ENCODE measurements at places on chromosomes 1 and 21.

DNA sequence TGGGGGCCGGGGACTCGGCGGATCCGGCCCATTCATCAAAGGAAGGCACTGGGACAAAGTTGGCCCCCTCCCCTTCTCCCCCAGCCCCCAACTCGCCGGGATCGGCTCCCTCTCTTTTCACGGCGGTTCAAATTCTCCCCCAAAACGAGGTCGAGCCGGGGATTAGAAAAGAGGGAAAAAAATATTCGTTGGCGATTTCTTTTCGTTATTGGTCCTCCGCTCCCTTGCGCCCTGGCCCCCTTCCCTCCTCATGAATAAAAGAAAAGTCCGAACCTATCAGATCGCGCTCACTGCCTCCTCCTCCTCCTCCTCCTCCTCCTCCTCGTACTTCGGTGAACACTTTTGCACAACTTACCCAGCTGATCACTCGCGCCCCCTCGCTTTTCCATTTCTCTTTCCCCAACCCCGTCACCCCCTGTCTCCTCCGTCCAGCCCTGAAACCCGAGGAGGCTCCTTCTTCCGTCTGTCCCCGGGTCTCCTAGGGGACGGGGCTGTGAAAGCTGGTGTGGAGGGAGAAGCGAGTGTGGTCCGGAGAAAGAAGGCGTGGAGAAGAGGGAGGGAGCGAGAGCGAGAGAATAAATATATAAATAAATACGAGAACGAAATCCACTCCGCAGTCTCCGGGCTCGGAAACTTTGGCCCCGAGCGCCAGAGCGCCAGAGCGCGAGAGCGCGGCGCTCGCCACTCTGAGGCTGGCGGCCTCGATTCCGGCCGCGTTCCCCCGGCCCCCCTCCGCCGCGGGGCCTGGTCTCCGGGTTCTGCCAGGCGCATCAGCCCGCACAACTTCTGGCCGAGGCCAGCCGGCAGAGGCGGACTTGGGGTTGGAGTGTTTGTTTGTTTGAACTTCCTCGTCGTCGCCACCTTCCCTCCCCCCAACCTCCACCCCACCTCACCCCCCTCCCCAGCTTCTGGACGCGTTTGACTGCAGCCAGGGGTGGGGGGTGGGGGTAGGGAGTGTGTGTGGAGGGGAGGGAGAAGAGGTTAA is at the start of gene PAX7:
TSS of gene PAX7 (plus strand) at position 336 of the 985 bp plus-strand sequence. CDS start 758 bp downstream, outside the sequence.
- no peak for DNase-seq

DNA sequence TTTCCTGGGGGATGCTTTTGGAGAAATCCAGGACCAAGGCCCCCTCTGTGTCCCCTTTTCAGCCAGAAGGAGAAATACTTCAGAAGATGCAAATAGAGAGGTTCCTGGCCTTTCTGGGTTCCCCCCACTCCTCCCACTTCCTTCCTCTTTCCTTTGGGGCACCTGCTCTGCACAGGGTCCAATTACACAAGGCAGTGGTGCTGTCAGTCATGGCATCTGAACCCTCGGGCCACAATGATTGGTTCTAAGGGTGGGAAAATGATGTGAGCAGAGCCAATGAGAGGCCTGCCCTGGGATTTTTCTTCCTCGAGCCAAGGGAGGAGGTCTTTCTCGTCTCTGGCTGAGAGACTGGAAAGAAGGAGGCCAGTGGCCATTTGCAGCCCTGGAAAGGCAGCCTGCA is 282.2 kb downstream of the NPHP4 start:
- no peak for DNase-seq

GRCh38 chr1:200883118-200883517 is 10.3 kb downstream of the GPR25 start:
- no peak for DNase-seq

GRCh38 chr1:79551321-79551720 is 544.8 kb upstream of the ADGRL4 start:
- DNase-seq = no peak

GRCh38 chr1:108570128-108570527 is 10.2 kb downstream of the EEIG2 start:
- DNase-seq = peak; percentile 38

- DNase-seq = peak; percentile 36
Measured at GRCh38 chr1:161792740-161793139, 26.6 kb downstream of the ATF6 start.

GRCh38 chr1:39305555-39305954 is 101.1 kb downstream of the MACF1 start:
- peak; percentile 23 for DNase-seq

GRCh38 chr1:114196992-114197907 is 43.6 kb upstream of the SYT6 start:
- no peak for DNase-seq

DNA sequence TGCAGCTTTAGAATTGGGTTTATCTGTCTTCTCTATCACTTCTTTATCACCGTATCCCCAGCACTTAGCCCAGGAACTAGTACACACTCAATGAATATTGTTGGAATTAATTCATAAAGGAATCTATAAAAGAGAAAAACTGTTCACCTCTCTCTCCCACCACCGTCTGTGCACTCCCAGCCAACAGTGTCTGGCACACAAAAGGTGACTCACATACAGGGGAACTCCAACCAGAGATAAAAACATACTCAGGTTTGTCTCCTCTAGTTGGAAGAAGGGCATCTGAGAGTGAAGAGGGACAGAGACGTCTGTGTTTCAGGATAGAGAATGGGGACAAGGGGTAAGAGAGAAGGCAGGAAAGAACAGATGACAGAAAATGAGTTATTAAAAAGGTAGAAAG is 10.0 kb downstream of the ITLN1 start:
- no peak for DNase-seq

DNA sequence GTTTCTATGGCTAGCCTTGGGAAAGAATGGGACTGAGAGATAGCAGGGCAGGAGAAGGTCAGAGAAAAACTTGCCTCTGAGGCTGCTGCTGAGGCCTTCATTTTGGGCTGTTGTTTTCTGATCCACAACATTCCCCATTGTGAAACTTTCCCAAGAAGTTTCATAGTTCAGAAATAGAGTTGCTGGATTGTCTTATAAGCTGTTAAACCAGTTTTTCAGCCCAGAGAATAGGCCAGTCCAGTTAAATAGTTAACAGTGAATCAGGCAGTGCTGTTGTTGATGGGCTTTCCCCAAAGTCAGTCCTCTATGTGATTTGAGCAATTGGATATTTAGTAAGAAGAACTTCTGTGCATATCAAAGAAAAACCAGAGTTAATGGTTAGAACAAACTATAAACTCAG is 77.0 kb downstream of the C21orf91 start:
- no peak for DNase-seq

- DNase-seq = no peak
Measured at GRCh38 chr1:6065093-6065858, 19.6 kb downstream of the KCNAB2 start.

DNA sequence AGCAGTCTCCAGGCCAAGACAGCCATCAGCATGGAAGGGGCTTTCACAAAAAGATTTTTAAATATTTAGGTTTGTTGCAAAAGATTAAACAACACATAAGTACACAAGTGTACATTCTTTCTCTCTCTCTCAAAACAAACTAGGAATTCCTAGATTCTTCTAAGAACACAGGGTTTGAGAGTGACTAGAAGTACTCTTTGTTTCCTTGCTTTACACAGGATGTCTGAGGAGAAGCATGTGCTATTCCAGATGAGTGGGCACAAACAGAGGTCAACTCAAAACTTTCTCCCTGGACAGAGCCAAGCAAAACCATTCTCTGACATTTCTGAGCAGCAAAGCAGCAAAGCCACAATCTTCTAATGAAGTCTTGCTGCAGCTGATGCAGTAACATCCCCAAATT is 210.6 kb upstream of the HOOK1 start:
- DNase-seq = no peak

- no peak for DNase-seq
Measured at GRCh38 chr1:89727517-89728312, 93.1 kb upstream of the LRRC8D start.

- peak; percentile 51 for DNase-seq
Measured at GRCh38 chr1:92804721-92805201, 19.9 kb upstream of the EVI5 start.

GRCh38 chr1:193703655-193704054 is 517.2 kb upstream of the B3GALT2 start:
- DNase-seq = no peak

DNA sequence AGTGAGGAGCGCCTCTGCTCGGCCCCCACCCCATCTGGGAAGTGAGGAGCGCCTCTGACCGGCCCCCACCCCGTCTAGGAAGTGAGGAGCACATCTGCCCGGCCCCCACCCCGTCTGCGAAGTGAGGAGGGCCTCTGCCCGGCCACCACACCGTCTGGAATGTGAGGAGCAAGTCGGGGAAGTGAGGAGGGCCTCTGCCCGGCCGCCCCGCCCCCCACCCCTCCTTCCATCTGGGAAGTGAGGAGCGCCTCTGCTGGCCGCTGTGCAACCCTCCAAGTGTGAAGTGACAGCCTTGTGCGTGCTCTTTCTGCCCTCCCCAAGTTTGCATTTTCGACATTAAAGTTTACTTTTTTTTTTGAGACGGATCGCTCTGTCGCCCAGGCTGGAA is 5.1 kb upstream of the ZZZ3 start:
- DNase-seq = no peak

GRCh38 chr1:225425201-225425786 is 2.5 kb downstream of the LBR start:
- no peak for DNase-seq

GRCh38 chr1:71422221-71422620 is 341.4 kb upstream of the ZRANB2 start:
- DNase-seq = no peak

- DNase-seq = no peak
Measured at GRCh38 chr1:108097018-108097417, 103.1 kb downstream of the SLC25A24 start.

- peak; percentile 80 for DNase-seq
Measured at GRCh38 chr1:212186427-212187207, 98.6 kb upstream of the PPP2R5A start.

DNA sequence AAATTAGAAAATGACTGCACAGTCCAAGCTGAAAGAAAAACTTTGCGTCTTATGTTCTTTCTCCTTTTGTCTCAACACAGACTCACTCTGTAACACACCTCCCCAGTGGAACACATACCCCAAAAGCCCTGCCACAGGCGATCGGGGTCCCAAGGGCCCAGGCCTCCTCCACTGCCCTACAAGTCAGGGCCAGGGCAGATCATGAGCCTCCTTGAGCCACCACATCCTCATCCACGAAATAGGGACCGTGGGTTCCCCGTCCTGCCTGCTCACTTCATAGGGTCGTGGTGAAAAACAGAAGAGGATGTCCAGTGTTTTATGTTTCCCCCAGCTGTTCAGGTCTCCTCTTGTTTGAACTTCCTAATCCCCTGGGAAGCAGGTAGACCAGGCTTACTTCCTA is 116.7 kb downstream of the KCNN3 start:
- DNase-seq = no peak

- DNase-seq = no peak
Measured at GRCh38 chr1:4108331-4108730, 208.3 kb upstream of the C1orf174 start.

DNA sequence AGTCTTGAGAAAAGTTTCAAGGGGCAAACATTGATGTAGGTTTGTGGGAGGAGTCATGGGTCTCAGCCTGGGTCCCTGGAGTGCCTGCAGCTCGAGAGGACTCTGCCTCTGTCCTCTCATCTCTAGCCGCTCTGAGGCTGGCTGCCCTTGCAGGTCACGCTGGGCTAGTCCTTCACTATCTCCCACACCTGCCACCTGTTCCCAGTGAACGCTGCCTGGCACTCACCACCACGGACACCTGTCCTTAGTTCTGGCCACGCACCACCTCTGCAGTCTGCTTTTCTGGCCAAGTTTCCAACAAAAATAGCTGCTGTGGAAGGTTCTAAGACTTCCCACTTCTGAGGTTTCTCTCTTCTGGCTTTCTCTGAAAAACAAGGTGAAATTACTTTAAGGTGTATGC is 52.5 kb downstream of the SH3BGR start:
- DNase-seq = no peak
